ENCODE measurements at places on chromosomes 1 and 21.

GRCh38 chr1:214402613-214403083, 121.7 kb downstream of the SMYD2 start:
- peak; percentile 60 for DNase-seq

- peak; percentile 90 for DNase-seq
Observed at GRCh38 chr1:226046240-226046639, 16.3 kb upstream of the H3-3A start.

GRCh38 chr1:43237121-43237520, 32.7 kb upstream of the TMEM125 start:
- no peak for DNase-seq

- peak; percentile 33 for DNase-seq
Observed at GRCh38 chr1:239268941-239269340, 117.4 kb upstream of the CHRM3 start.

DNA sequence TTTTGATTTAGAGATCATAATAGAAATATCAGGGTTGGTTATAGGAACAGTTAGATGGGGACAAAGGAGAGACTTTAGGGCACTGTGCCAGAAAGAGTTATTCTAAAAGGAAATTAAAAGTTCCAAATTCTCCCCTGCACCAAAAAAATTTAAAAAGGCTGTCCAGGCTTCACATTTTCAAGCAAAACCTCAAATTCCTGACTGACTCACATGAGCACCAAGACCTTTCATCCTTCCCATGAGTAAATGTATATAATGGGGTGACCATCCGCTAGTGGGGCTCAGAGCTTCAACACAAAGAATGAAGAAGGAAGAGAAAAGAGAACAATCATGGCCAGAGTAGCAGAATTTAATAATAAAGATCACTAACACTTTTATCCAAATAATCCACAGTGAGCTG, 131.6 kb upstream of the MROH9 start:
- DNase-seq, result peak; percentile 25

DNA sequence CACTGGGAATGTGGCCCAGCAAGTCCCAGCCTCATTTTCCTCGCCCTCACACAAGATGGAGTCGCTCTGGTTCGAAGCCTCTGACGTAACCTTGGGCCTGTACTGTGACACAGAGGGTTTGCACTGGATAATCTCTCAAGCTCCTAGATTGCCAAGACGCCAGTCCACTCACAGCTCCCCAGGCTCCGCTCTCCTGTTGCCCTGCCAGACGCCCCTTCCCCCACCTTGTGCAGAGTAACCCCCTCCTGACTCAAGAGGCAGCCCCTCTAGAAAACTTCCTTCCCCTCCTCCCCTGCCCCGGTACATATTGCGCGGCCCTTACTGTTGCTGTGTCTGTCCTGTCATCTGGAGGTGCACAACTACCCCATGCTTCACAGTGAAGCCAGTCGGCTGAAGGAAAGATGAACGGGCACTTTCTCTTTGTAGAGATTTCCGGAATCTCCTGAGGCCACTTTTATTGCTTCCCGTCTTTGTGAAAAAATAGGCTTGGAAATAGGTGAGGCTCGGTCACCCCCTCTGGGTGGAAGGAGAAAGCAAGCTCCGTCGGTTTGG, 981 bp upstream of the KIAA1614 start:
- peak; percentile 55 for DNase-seq

- no peak for DNase-seq
Observed at GRCh38 chr21:36436829-36437744, 42.8 kb downstream of the CLDN14 start.

DNA sequence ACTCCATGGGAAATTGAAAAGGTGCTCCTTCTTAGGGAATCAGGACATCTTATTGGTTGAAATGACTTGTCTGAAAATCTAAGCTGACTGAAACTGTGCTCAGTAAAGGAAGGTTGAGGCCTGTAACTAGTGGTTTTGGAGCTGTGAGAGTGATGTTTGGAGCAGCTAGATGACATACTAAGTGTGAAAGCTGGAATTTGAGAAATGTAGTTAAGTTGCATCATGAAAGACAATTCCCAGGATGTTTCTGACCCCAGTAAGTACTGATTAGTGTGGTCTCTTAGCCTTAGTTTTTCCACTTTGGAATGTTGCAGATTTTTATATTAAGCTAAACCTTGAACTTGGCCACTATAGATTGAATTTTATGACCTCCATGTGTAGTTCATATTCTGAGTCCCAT, 154.9 kb downstream of the PAPPA2 start:
- no peak for DNase-seq

GRCh38 chr1:201709564-201710295, 119.2 kb upstream of the IPO9 start:
- peak; percentile 83 for DNase-seq

DNA sequence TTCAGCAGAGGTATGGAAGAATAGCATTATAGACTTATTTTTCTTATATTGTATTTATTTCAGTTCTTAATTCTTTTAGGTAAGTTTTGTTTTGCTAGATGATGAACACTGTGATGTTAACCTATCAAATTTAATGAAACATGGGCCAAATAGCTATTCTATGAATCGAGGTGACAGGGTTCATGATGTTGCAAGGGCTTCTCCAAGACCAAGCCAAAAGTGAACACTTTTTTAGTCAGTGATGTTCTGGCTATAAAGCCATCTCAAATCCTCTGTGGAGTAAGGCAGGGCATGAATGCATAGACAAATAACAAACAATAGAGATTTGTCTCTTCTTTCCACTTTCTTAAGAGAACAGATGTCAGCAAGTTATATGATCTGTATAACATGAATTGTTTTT, 26.7 kb downstream of the C1orf146 start:
- peak; percentile 8 for DNase-seq

DNA sequence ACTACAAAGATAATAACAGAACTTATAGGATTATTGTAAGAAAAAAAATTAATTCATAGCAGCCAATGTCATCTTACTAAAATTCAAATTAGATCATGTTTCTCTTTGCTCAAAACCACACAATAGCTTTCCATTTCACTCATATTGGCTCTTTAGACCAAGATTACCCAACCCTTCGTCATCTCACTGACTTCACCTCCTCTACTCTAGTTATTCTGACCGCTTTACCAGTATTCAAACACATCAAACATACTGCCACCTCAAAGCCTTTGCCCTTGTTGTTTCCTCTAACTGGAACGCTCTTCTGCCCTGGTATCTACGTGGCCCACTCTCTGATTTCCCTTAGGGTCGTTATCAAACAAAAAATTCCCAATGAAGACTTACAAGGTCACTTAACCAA, 1.7 kb downstream of the ANGPTL3 start:
- peak; percentile 56 for DNase-seq

DNA sequence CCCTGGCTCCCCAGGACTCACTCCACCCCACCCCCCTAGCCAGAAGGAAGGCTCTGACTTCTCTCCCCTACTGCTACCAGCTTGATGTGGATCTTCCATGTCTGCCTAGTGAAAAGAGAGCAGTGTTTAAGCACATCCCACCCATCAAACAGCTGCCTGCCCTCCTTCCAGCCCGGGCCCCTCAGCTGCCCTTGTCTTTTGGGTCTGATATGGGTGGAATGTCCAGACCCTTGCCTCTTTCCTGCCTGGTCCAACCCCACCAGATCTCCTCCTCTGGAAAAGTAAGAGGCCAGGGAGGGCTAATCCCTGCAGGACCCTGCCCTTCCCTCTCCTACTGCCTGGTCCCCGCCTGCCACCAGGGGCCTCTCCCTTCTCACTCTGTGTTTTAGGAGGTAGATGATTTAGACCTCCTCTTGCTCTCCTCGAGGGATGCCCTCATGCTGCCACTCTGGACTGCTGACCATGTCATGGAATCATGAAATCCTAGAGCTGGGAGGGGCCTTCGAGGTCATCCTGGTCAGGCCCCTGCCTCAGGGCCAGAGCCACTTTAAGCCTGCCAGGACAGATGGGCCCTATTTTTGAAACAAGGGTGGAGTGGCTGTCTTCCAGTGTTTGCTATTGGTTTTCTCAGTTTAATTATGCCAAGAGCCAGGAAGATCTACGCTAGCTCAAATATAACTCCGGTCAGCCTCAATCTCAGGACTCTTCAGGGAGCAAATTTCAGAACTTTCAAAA, 15.8 kb upstream of the HSPG2 start:
- no peak for DNase-seq

DNA sequence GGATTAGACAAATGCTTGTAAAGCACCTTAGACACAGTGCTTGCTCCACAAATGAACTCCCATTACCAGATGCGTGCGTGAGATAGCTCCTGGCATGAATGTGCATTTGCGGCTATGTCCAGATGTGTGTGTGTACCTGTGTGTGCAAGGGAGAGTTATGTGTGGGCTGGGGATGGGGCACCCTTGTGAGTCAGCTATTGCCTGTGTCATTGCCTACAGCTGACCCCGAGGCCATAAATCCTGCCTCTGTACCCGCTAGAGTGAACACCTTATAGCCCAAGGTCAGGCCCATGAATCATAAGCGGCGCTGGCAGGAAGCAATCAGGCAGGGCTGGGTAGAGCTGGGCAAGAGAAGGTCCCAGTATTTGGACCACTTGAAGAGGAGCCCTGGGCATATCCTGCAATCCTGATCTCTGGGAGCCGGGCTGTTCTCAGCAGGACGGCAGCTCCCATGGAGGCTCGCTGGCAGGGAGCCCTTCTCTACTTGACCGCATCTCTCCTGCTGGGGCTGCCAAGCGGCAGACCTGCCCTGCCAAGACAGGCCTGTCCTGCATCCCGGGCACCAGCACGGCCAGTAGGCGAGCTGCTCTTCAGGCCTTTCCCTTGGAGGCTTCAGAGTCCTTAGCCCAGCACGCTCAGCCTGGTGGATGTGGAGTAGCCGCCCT, 86.4 kb downstream of the TMEM53 start:
- DNase-seq, result peak; percentile 19

DNA sequence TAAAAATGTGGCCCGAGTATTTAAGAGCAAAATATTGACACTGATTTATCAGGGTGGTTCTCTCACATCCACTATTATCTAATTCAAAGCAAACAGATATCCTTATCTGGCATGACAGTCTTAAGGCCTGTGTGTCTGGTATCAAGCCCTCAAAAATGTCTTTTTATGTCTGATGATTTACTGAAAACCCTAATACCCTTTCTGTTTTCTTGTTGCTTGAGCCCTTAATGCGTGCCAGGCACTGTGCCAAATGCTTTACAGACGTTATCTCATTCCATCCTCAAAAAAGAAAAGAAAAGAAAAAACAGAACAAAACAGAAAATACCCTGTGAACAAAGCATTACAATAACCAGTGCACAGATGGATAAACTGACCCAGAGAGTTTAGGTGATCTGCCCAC, 5.7 kb downstream of the DUSP23 start:
- DNase-seq, result no peak

DNA sequence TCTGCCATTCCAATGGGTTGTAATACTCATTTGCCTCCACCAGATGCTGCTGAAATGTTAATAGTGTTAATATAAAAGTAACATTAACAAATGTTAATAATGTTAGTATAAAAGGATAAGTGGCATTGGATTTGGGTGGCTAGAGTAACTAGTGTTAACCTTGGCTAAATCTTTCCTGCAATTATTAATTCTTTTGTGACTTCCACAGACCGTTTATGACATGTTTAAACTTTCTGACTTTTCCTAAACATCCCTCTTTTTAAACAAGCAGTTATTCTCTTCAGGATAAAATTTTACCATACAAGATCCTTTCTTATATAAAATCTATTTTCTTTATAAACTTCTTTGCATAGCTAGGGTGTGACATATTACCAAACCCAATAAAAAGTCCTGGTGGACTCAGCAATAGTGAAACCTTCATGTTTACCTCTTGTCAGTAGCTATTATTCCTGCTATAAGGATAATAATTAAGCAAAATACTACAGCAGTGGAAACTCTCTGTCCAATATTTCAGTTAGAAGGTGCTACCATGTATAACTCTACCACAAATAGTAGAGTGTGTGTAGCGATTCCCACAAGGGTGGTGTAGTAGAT, 41.5 kb downstream of the CCDC30 start:
- peak; percentile 6 for DNase-seq

GRCh38 chr1:7259955-7260354, 474.7 kb downstream of the CAMTA1 start:
- DNase-seq, result no peak

DNA sequence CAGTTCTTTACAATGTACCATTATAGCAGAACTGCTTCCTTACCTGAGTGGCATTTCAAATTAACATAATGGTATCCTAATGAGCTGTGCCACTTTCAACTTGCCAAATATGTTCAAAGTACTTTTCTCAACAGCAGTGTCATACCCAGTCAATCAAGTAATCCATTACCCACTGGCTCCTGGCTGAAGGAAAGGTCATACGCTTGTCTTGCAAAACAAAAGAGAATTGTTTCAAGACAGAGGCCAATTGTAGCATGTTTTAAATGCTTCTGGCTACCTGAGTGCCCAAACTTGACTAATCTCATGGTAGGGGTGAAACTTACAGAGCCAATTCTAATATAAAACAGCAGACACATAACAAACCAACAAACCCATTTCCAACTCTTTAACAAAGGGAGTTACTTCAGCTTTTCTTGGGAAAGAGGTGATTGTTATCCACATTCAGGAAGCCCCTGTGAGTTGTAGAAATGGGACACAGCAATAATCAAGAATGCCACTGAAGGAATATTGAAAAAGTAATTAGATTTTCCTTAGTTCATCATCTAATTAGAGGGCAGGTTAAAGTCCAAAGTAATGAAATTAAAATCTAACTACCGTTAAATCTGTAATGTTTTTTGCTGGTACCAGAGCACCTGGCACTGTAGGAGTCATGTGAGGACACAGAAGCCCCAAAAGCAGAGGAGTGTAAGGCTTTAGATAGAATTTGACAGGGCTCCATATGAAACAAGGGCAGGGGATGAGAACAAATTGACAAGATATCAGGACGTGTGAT, 241.9 kb downstream of the RWDD3 start:
- DNase-seq, result no peak

- no peak for DNase-seq
Observed at GRCh38 chr1:2320760-2321667, 70.3 kb downstream of the MORN1 start.

DNA sequence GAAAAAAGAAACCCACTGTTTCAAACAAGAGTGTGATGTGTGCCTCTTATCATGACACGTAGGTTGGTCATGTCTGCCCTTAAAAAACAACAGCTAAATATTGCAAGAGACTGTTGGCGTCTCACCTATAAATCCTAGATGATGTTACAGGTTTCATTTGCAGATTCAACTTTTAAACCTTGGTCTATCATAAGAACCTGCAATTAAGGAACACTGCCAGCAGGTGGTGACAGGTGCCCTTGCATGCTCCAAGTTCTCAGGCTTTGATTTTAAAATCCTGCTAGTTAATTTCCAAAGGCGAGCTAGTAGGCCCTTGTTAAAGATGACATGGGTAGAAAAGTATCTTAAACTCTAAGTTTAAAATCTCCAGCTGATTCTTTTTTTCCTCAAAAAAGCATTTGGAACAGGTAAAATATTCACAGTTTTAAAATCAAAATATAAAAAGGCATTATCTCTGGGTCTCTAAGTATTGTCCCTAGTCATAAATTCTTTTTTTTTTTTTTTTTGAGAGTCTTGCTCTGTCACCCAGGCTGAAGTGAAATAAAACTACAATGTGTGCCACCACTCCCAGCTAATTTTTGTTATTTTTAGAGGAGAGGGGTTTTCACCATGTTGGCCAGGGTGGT, 39.1 kb downstream of the CLSTN1 start:
- DNase-seq, result peak; percentile 73
